ENCODE measurements at places on chromosomes 2 and 18. TPM values are rescaled to one million over a fixed set of nuclear protein-coding genes. Genes with fewer than 3 reads are reported as not detected.

- DNase-seq: no peak
Observed at GRCh38 chr18:28485918-28486317, 309.0 kb upstream of the CDH2 start.

GRCh38 chr2:234995332-234996068 is 43.7 kb downstream of the SH3BP4 start:
- peak; percentile 87 for DNase-seq

The SP140 gene
- 4.8 TPM for polyA plus RNA-seq

DNA sequence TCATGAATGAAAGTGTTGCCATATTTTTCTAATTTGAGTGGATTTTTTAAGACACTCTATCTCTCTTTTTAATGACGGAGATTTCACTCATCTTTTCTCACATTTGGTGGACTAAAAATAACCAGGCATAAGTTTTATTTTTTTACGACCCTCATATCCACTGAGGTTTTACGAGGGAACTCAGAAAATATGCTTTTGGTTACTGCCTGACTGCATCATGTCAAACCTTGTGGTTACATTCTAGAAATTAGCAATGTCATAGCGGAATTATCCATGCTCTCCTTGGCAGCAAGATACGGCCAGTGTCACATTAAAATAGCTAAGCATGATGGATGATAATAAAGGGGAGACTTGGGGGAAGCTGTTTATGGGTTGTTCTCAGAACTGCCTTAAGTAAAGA is 428.6 kb upstream of the FSHR start:
- no peak for DNase-seq

DNA sequence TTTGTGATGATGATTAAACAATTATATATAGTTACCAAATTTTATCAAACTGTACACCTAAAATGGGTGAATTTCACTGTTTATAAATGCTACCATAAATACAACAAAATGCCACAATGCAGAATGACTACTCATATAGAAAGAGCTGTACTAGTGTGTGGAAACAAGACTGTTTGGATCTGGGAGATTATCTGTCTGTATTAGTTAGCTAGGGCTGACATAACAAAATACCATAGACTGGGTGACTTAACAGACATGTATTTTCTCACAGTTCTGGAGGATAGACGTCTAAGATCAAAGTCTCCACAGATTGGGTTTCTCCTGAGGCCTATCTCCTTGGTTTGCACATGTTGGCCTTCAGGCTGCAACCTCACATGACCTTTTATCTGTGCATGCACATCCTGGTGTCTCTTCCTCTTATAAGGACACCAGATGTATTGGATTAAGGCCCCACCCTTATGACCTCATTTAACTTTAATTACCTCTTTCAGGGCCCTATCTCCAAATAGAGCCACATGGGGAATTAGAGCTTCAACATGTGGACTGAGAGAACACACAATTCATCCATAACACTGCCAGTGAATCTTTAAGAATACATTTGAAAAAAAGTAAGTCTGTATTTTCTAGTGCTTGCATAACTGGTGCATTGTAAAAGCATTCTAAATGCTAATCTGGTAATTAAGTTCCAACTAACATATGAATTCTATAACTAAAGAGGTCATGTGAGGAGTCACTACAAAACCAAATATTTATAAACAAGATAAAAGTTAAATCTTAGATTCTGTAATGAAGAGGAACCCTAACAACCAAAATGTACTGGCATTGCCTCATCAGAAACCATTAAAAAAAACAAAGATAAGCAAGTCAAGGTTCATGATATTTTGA is 699.6 kb downstream of the NYAP2 start:
- no peak for DNase-seq

DNA sequence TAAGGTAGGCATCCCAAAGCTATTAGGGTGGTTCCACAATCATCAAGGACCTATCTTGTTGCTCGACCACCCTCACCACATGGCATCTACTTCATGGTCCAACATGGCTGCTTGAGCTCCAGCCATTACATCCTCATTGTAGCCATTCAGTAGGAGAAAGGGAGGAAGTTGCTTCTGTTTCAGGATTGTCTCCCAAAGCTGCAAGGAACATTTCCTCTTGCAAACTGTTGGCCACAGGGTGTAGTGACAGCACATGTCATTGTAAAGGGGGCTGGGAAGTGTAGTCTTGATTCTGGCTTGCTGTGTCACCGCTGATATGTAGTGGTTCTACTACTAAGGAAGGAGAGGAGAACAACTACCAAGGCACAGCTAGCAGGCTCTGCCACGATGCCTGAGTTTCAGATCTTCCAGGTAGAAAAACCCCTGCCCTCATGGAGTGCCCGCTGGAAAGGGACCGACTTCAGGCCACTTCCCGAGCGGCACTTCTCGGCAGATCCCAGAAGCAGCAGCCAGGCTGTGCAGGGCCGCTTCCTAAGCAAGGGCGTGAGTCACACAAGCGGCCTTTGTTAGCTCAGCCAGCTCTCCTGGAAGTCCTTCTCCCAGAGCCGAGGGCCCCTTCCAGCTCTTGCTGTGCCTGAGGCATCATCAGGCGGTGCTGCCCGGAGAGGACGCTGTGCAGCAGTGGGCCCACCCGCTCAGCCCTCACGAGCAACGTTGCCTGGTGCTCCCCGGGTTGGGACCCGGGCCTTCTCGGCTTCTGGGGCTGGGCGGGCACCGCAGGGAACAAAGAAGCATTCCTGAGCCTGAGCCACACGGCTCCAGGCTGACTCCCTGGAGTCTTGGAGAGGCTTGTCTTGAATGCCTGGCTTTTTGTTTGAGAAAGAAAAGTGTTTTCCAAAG is 58.2 kb downstream of the HS6ST1 start:
- DNase-seq: peak; percentile 84

DNA sequence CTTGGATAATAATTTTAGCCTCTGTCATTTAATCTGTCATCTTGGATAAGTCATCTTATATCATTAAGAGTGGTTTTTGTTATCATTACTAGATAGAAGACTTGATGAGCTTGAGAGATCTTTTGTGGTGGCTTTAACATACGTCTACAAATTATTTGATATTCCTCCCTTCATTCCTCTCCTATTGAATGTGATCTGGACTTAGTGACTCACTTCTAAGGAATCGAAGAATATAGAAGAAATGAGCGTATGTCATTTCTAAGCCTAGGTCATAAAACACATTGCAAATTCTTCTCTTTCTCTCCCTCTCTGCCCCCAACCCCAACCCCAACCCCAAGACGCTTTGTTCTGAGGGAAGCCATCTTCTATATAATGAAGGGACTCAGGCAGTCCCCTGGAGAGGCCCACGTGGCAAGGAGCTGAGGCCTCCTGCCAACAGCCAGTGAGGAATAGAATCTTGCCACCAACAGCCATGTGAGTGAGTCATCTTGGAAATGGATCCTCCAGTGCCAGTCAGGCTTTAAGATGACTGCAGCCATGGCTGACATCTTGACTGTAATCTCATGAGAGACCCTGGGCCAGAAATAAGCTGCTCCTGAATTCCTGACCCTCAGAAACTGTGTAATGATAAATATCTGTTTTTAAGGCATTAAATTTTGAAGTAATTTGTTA is 221.6 kb upstream of the SP5 start:
- no peak for DNase-seq

The SKA1 gene
- 11.9 TPM for polyA plus RNA-seq

- no peak for DNase-seq
Observed at GRCh38 chr2:2791031-2791430, 460.0 kb upstream of the MYT1L start.

- no peak for DNase-seq
Observed at GRCh38 chr2:207928079-207928478, 97.2 kb downstream of the PLEKHM3 start.

The ARHGEF33 gene
- 16.7 TPM for polyA plus RNA-seq

GRCh38 chr2:60433018-60433596 is 120.3 kb downstream of the BCL11A start:
- no peak for DNase-seq

The FZD7 gene
- 7.1 TPM for polyA plus RNA-seq

DNA sequence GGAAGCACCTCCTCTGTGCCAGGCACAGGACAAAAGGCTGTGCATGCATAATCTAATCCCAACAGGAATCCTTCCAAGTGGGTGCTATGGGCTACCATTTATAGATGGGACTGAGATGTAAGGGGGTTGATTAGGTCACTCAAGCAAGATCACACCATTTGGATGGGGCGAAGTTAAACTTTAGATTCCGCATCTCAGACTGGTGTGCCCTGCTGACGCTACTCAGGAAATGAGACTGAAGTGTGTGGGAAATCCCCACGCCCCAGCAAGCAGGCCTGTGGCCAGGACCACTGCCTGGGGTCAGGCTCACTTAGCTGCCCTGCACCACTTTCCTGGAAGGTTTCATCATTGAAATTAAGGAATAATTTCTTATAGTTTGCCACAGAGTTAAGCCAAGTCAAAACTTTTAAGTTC is 70.5 kb upstream of the PPP1CB start:
- DNase-seq: no peak

The CYTIP gene
- polyA plus RNA-seq: 3.9 TPM

DNA sequence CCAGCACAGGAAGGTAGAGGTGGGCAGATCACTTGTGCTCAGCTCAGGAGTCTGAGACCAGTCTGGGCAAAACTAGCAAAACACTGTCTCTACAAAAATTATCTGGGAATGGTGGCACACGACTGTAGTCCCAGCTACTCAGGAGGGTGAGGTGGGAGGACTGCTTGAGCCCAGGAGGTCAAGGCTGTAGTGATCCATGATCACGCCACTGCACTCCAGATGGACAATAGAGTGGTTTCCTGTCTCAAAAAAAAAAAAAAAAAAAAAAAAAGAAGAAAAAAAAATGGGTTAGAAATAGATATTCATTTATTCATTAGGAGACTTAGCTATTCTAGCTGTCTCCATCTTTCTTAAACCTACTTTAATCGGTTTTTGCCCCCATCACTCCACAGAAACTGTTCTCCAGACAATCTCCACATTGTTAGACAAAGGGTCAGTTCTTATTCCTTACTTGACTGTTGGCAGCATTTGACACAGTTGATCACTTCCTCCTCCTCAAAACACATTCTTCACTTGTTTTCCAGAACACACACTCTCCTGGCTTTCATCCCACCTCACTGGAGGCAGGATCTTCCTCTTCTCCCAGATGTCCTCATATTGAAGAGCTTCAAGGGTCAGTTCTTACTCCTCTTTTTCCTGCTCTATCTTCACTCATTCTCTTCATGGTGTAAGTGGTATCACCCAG is 103.1 kb downstream of the DTNB start:
- DNase-seq: peak; percentile 76

DNA sequence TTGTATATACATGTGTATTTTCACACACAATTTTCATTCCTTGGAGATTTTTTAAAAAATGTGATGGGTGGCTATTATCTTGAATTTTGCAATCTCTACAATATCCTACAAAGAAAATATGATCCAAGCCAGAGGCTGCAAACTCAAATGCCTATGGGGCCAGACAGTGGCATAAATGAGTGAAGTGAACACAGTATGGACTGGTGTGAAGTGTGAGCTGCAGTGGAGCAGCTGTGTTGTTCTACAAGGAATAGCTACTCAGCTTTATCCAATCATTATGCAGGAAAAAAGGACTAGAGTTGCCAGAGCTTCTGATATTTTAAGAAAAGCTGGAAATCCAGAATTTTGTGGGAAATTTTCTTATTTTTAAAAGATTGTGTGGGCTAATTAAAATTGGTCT is 62.1 kb downstream of the ARHGEF33 start:
- DNase-seq: no peak

GRCh38 chr2:241803387-241804325 is 5.3 kb upstream of the NEU4 start:
- DNase-seq: peak; percentile 85

GRCh38 chr18:56186319-56186718 is 452.1 kb downstream of the TXNL1 start:
- DNase-seq: no peak

DNA sequence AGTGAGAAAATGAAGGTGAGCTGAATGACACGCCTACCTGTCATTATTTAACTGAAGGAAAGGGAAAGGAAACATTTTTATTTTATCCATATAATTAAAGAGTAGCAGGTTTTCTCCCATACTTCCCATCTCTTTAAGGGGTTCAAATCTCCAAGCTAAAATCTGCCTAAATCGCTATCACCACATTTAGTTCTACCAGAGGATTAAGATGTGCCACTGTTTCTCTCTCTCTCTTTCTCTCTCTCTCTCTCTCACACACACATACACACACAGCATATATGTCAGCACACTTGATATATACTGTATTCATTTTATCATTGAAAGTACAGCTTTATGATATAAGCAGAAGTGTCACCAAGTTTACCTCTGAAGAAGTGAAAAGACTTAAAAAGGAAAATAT is 3.1 kb downstream of the WIPF1 start:
- no peak for DNase-seq

The UGT1A3 gene
- polyA plus RNA-seq: not detected

The DSG1 gene
- polyA plus RNA-seq: 5.4 TPM

- DNase-seq: peak; percentile 24
Observed at GRCh38 chr18:13216711-13217465, 1.7 kb upstream of the LDLRAD4 start.

The HOXD10 gene
- polyA plus RNA-seq: 0.92 TPM

GRCh38 chr2:185144159-185144919 is 546.0 kb downstream of the ZNF804A start:
- no peak for DNase-seq

DNA sequence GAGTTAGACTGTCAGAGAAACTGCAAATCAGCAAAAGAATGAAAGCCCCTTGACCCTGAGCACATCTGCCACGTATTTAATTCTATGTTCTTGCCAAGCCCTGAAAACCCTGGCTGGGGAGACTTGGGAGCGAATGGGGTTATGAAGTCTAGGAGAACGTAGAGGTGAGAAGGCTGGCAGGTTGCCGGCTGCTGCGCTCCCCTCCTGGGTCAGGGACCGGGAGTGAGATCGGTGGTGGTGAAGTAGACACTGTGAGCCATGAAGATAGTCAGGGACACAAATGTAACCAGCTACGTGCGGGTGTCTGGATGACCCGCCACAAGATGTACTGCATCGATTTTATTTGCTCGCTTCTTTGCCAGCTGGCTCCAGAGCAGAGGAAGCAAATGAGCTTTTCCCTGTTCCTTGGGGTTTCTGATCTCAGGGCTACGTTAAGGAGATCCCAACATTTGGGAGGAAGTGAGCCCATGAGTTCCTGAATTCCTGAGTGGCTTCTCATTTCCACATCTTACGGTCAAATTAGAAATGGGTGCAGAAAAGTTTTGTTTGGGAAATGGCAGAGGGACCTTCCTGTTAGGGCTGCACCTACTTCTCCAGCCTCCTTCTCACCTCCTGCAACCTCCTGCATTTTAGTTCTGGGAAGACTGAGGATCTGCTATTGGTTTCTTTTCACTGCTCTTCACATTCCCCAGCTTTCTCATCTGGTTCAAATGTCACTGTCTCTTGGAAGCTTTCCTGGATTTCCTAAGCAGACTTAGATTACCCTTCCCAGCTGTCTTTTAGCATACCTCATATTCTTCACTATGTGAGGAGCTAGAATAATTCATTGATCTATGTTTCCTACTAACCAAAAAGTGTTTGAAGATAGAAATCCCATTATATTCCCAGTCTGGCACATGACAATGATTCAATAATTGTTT is 360.6 kb downstream of the ZNF521 start:
- no peak for DNase-seq

The GLI2 gene
- 5.1 TPM for polyA plus RNA-seq

GRCh38 chr2:240856151-240856980 is 12.3 kb upstream of the AGXT start:
- no peak for DNase-seq

- no peak for DNase-seq
Observed at GRCh38 chr18:25291150-25291549, 60.8 kb downstream of the ZNF521 start.
